ENCODE measurements at places on chromosomes 5 and 9.

DNA sequence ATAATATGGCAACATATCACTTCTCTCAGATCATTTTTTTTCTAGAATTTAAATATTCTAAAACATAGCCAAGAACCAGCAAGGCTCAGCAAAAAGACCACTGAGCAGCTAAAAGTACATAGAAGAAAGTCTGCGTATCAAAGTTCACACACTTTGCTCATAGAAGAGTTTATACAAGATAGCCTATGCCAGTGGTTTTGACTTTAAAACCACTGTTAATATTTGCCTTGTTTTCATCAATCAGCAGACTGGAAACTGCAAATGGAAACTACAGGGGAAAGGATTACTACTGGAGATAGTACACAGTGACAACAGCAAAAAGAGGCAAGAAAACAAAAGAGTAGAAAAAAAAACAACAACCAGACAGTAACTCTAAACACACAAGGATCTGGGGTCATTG lies 483.3 kb downstream of the ZSWIM6 start:
- DNase-seq, result no peak

DNA sequence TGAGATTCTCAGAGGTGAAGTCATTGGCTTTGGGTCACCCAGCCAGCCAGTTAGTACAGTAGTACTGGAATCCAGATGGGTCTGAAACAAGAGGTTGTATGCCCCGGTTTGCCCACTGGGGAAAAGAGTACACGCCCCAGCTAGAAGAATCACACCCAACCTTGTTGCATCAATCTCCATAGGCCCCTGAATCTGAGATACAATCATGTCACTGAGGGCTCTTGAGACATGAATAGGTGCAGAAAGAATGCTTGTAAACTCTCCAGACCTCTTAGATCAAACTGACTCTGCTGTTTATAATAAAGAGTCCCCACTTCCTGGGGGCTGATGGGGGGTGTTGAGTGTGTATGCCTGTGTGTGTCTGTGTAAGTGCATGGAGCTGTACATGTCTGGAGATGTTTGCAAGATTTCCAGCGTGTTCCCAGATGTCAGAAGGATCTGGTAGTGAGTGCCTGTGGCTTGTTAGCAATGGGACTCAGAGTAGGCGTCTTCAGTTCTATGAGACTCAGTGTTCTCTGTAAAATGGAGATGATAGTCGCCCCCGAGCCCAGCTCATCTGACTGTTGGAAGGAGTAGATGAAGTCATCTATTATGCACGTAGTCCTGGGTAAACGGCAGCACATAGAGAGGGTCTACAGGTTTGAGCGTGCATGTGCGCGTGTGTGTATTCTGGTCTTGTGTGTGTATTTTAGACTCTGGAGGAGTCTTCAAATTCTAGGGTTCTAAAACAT lies 48.2 kb downstream of the COL27A1 start:
- DNase-seq, result no peak

- DNase-seq, result no peak
These were observed 10.2 kb downstream of the GFRA3 start for GRCh38 chr5:138264183-138264582.

DNA sequence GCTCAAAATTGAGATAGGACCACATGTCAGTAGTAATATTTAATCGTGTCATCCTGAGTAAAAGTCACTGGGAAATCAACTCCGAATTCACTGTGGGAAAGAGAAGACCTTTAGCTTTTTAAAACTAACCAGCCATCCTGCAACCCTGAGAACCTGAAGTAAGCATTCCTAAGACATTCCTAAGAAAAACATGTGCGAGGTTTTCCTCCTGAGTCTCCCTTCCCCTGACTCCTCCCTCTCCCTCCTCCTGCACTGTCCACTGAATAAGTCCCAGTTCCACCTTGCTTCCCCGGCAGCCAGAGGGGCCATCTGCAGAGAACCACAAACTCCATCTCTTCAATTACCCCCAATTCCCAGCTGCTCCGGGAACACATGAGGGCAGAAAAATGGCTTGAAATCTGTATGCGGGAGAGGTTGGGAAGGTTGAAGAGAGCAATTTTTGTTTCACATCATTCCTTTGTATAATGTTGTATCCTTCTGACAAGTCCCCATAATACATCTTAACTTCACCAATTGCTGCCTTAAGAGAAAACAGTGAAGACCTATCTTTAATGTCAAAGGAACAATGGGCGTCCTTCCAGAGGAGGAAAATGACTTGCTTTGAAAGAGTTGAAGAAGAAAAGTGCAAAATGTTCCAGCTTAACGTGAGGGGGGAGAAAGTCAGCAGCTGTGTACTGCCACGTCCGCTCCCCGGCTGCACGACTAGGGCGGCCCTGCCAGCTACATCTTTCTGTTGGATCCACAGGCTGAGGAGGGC lies 186.3 kb downstream of the ZNF462 start:
- DNase-seq, result no peak

GRCh38 chr5:128881502-128882018 lies 83.7 kb upstream of the SLC27A6 start:
- no peak for DNase-seq

- no peak for DNase-seq
These were observed 185.8 kb downstream of the DEPDC1B start for GRCh38 chr5:60514152-60514551.

- peak; percentile 37 for DNase-seq
These were observed 268.2 kb downstream of the MAST4 start for GRCh38 chr5:66864240-66864884.

DNA sequence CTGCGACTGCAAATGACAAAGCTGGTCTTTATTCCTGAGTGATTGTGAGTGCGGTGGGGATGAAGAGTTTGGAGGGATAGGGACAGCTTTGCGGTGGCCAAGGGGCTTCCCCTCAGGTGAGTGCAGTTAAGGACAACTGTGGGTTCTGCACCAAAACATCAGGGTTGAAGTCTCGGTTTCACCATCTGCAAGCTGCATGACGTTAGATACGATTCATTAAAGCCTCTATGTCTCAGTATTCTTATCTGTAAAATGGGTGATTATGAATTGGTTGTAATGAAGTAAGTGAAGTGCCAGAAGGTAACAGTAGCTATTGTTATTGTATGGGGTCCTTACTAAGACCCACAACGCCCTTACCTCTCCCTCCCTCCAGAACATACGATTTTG lies 226.8 kb upstream of the DAPK1 start:
- DNase-seq, result no peak

- no peak for DNase-seq
These were observed 133.9 kb downstream of the PAM start for GRCh38 chr5:102889033-102889432.

DNA sequence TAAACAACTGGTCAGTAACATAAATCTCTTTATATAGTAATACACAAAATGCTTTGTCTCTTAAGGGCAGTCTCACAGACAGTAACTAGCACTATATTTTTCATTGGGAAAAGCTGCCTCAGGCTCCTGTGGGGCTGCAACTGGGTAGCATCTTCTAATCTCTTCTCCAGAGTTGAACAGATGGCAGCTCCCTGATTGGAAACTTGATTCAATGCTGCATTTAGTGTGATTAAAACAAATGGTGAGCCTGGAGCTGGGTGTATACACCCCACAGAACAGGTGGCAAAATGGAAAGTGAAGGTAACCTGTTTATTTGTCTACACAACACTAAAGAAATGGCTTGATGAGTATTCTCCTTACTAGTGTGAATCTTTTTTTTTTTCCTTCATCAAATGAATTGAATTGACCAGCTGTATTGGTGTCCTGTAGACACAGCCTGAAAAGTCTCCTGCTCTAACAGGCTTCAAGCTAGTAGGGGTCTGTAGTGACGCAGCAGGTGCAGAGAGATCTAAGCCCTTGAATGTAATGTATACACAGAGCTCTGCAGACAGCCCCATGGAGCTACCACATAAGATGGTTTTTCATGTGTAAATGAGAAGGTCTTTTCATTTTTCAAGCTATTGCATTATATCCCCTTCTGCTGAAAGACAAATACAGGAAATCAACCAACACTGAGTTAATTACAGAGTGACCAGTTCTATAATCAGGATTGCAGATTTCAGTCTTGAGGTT lies 43.3 kb downstream of the IZUMO3 start:
- DNase-seq, result no peak

All from activated CD4-positive, alpha-beta memory T cell treated with anti-CD3 and anti-CD28 coated beads for 36 hours (primary cell).